SW 1271 (cell line): ENCODE measurements at places on chromosomes 1 and 21.

DNA sequence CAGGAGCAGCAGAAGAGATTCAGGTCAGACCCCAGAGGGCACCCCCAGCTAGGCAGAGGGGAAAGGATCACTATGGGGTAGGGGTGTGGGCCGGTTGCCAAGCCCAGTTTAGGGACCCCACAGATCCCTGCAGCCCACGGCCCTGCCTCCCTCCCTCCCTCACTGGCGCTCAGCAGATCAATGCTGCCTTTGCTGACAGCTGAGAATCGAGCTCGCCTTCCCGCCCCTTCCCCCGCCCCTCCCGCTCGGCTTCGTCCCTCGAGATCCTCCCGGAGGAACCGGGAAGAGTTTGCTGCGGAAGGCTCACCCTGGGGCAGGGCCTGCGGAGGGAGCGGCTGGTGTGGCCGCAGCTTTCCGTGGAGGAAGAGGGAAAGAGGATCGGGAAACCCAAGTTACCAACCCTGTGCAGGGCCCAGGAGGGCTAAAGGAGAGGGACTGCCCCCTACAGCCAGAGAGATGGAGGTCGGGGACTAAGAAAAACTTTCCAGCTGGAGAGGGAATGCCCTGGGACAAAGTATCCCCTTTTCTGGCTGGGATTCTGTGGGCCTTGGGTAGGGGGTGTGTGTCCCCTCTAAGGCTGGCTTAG, 1.1 kb upstream of the KCNQ4 start:
- no peak for DNase-seq

GRCh38 chr1:209150114-209150513, 433.4 kb upstream of the CAMK1G start:
- no peak for DNase-seq

DNA sequence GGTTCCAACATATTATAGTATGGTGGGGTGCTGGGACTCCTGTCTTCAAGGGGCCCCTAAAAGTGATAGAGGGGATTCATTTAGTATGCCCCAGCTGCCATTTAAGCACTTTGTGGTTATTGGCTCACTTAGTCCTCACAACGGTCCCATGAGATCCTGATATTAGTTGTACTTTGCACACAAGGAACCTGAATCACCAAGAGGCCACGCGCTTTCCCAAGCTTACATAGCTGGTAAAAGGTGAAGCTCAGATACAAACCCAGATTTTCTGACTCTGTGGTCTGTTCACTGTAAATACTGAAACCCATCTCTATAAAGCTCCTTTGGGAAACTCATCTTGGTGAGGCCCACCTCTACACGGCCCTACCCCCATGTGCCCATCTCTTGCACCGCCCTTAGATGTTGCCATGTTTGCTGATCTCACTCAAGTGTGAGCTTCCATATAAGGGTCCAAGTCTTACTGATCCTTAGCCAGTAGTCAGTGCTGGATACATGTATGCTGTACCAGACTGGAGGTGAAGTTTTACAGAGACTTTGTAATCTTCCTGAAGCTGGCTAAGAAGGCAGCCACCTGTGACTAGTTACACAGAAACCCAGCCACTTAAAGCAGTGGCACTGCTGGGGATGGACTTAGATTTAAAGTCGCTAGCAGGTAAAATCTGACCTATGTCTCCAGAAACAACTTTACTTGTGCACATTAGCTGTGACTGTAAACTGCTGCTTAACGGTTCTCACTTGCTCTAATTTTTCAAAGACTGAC, 124.4 kb upstream of the HOOK1 start:
- DNase-seq = no peak

DNA sequence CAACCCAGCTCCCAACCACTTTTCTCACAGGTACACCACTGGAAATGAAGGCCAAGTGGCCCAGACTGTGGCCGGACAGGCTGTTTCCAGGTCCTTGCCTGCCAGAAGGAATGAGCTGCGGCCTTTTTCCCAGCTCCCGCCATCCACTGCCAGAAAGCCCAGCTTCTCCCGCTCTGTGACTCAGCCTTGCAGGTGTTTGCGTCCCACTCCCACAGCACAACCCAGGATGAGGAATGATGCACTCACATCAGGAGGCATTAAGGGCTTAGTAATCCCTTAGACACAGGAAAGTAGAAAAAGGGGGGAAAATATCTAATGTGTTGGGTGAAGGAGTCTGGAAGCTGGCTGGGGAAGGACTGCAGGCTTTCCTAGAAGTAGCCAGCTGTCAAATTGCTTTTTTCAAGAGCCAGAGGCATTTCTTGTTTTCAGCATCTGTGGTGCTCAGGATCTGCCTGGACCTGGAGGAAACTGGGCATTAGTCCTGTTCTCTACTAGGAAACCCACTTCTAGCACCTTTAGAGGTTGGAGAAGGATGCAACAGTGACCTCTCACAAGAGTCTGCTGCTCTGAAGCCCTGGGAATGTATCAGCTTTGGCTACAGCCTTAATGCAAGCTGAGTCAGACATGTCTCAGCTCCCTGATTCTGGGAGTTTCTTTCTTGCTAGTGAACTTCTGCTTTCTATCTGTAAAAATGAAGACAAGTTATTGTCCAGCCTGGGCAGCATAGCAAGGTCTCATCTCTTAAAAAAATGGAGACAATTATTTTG, 13.2 kb upstream of the MAP1LC3C start:
- DNase-seq = no peak

GRCh38 chr1:111948209-111949171, 41.0 kb downstream of the KCND3 start:
- no peak for DNase-seq

DNA sequence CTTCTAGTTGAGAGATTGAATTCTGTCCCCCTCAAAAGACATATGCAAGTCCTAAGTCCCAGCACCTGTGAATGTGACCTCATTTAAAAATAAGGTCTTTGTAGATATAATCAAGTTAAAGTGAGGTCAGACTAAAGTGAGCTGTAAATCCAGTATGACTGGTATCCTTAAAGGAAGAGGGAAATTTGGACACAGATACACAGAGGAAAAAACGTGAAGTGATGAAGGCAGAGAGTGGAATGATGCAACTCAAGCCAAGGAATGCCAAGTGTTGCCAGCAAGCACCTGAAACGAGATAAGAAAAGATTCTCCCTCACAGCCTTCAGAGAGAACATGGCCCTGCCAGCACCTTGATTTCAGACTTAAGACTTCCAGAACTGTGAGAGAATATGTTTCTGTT, 444.7 kb upstream of the VAMP3 start:
- no peak for DNase-seq

- DNase-seq = no peak
Observed at GRCh38 chr1:219049501-219049900, 124.2 kb upstream of the LYPLAL1 start.

GRCh38 chr1:166167572-166167925, 748 bp upstream of the FAM78B start:
- DNase-seq = no peak

- DNase-seq = no peak
Observed at GRCh38 chr1:58422436-58422835, 124.1 kb downstream of the OMA1 start.

DNA sequence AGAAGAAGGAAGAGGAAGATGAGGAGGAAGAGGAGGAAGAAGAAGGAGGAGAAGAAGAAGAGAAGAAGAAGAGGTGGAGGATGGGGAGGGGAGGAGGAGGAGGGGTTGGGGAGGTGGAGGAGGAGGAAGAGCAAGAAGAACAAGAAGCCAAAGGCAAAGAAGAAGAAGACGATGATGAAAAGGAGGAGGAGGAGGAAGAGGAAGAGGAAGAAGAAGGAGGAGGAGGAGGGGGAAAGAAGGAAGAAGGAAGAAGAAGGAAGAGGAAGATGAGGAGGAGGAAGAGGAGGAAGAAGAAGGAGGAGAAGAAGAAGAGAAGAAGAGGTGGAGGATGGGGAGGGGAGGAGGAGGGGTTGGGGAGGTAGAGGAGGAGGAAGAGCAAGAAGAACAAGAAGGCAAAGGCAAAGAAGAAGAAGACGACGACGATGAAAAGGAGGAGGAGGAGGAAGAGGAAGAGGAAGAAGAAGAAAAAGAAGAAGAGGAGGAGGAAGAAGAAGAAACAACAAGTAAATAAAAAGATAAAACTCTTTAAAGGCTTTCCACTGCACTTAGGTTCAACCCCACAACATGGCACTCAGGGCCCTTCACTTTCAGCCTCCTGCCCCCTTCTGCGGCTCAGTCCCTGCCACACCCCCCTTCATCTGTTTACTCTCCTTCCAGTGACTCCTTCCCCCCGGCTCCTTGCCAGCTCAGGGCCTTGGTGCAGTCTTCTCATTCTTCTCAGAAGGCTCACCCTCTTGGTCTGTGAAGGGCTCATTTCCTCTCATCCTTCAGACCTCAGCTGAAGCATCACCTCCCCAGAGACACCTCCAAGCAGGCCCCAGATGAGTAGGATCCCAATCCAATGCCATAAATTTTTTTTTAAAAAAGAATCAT, 114.0 kb downstream of the KCNN3 start:
- DNase-seq = no peak

DNA sequence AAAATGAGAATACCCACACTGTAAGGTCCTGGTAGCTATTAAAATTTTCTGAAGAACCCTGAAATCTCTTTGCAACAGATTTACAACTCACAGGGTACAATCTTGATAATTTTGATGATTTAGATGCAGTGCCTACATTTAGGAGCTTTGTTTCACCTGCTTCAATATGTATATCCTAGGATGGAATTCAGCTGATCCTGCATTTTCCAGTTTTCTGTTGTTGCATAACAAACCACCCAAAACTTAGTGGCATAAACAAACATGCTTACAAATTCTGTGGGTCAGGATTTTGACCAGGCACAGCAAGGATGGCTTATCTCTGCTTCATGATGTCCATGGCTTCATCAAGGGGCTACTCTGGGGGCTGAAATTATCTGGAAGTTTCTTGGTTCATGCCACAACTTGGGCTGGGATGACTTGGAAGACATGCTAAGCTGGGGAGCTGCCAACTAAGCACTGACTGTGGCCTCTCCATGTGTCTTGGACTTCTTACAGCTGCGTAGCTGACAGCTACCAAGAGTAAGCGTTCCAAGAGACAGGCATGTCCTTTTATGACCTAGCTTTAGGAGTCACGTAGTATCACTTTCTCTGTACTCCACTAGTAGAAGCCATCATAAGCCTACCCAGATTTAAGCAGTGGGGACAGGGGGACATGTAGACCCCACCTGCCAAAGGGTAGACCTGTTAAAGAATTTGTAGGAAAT, 108.5 kb downstream of the CACHD1 start:
- no peak for DNase-seq

GRCh38 chr1:184025242-184025675, 12.3 kb downstream of the COLGALT2 start:
- DNase-seq = no peak

DNA sequence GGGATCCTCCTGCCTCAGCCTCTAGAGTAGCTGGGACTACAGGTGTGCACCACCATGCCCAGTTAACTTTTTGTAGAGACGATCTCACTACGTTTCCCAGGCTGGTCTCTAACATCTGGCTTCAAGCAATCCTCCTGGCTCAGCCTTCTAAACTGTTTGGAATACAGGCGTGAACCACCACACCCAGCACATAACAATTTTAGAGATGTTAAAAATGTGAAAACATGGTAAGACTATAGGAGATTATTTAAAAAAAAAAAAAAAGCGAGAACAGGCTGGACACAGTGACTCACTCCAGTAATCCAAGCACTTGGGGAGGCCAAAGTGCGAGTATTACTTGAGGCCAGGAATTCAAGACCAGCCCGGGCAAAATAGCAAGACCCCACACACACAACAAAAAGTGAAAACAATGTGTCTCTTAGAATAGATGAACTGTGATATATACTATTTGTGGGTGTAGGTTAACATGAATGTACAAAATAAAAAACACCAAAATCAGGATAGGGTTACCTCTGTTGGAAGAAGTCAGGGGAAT, 19.6 kb downstream of the CCDC18 start:
- DNase-seq = no peak

- DNase-seq = no peak
Observed at GRCh38 chr1:204567071-204567470, 50.9 kb downstream of the MDM4 start.

- DNase-seq = no peak
Observed at GRCh38 chr1:99755664-99756063, 10.8 kb downstream of the FRRS1 start.

- DNase-seq = no peak
Observed at GRCh38 chr1:83043244-83043643, 955.7 kb downstream of the TTLL7 start.

GRCh38 chr21:15560383-15561056, 169.3 kb upstream of the USP25 start:
- no peak for DNase-seq

DNA sequence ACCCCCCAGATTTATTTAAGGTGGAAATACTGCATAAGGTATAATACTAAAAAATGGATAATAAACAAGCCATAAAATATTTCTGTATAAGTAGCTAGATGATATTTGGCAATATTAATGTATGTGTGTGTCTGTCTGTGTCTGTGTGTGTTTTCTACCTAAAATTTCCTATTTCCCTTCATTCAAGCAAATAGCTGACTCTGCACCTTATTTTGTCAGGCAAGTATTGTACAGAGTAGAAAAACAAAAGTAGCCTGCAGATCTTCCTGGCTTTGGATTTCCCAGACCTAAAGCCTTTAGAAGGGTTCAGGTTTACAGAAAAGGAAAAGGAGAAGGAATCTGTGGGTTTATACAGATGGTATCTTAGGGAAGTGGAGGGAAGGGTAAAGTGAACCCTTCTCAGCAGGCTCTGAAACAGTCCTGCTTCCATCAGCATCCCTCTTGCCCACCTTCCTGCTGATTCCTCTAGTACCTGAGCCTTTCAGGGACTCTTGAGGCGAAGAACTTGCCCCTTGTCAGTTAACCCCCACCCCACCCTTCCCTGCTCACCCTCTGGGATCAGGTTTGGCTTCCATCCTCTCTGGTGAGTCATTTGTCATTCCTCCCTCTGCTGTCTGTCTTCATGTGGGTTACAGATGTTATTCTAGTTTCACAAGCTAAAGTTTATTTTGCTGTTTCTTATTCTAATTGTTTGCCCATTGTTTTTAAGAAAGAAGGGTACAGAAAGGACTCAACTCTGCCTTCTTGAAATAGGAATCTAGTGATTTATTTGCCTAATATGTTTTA, 21.7 kb upstream of the RGS16 start:
- DNase-seq = no peak

- DNase-seq = no peak
Observed at GRCh38 chr1:174736831-174737230, 262.9 kb upstream of the CACYBP start.

- no peak for DNase-seq
Observed at GRCh38 chr1:44646261-44647110, 27.8 kb downstream of the TMEM53 start.
